NCI-H524 treated with DMSO at 0.1 percent for 48 hours (cell line): ENCODE measurements at places on chromosomes 5 and 9.

DNA sequence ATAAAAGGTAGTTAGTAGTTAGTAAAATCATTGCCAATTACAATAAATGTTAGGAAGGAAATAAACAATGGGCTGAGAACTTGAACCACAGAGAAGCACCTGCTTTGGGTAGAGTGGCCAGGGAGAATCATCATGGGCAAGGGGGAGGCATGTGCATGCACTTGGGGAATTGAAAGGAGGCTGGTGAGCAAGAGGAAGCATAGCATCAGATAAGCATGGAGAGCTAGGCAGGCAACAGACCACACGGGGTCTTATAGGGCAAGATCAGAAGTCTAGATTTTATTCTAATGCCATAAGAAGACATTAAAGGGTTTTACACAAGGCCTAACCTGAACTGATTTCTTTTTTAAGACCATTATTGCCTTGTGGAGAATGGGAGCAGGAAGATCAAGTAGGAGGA lies 93.4 kb downstream of the PIP5K1B start:
- DNase-seq = no peak

GRCh38 chr9:13069498-13069897 lies 210.0 kb downstream of the MPDZ start:
- DNase-seq = no peak

DNA sequence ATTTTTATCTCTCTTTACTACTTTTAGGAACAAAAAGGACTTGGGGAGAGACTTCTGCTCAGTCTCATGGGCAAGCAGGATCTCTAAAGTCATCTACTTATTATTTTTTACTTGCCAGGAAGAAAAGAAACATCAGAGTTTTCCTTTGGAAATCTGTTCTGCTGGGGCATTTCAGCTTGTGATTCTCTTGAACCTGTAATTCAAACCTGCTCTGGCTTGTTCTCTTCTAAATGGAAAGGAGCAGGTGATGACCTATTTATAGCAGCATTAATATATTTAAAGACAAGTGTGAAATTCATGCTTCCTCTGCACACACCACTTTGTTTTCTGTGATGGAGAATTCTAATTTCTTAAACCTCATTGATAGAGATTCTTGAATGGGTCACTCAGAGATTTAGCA lies 2.0 kb downstream of the ADCY2 start:
- no peak for DNase-seq

GRCh38 chr5:105878402-105878801 lies 1792.3 kb downstream of the EFNA5 start:
- DNase-seq = no peak

DNA sequence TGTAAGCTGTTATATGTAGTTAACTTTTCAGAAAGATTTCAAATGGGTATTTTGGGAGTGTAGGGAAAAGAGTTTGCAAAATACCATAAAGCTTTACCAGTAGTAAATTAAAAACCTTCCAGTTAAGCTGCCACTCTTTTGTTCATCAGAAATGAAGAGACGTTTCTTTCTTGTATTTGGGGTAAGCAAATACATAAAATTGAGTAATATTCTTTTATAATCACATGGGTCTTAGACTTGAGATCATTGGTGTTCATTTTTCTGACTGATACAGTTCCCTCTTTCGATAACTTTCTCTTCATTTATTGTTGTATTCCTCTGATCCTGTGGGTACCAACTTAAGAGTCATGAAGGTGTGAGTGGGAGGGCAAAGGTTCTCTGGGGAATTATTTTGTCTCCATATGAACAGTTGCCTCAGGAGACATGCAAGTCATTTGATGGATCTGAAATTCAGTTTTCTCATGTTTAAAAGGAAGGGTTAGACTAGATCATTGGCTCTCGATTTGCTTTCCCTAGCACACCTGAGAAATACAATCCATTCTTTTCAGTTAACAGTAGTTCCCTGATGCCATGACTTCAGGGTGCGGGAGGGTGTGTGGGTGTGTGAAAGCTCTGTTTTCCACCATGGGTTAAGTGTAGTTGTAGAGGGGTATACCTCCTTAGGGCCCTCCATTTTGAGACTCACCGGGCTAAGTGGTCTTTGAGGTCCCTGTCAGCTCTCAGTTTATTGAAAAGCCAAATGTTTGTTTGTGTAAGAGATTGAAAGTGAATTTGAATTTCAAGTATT lies 47.7 kb downstream of the CNTRL start:
- DNase-seq = no peak

DNA sequence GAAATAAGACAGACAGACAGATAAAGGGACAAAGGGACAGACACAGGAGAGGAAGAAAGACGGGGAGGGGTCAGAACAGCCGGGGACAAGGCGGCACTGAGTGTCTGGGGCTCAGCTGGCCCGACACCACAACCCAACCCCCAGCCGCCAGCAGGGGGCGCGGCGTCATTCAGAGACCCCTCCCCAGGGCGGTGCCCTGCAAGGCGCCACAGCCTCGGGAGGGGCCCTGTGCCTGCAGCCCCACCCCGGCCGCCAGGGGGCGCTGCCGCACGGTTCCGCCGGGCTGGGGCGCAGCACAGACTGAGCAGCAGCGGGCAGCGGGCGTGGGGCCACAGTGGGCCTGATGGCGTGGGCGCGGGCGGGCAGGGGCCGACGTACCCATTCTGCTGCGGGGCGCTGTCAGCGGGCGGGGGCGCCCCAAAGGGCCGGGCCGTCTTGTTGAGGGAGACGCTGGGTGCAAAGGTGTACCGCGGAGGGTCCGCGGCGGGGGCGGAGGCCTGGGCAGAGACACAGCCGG lies 5.9 kb downstream of the PDLIM7 start:
- no peak for DNase-seq

DNA sequence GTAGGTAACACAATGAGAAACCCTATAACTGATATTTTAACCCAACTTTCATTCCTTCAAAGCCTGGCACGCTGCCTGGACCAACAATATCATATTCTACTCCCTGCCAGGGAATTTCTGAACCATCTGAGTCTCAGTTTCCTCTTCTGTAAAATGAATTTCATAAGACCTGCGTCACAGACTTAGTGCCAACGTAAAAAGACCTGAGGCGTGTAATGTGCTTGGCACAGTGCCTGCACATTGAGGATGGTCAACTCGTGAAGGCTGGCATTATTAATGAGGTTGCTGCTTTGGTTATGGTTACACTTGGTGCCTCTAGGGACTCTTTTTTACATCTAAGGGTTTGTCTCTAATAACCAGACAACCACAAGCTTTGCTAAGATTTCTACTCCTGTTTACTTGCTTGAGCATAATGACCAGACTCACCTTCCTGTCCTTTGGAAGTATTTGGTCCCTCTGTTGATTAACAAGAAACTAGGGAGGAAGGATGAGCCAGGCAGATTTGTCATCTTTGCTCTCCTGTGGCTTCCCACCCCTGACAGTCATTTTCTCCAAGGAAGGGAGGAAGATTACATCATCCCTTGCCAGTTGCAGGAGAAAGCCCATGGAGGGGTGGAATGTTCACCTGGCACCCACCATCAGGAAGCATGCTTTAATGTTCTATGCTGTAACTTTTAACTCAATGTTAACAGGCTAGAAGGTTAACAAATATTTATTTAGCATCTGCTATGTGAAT lies 79.0 kb downstream of the PAPPA start:
- DNase-seq = no peak

DNA sequence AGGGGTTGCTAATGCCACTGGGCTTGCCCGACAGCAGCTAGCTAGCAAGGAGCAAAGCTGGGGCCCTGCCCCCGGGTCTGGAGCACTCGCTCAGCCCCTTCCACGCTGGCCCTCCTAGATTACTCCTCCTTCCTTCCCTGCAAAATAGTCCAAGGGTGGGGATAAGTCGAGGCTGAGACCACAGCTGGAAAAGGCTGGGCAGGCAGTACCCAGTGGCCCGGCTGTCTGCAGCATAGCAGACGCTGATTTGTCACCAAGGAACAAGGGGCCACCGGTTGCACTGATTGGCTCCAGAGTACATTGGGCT lies 73.9 kb downstream of the ADAMTS2 start:
- no peak for DNase-seq

DNA sequence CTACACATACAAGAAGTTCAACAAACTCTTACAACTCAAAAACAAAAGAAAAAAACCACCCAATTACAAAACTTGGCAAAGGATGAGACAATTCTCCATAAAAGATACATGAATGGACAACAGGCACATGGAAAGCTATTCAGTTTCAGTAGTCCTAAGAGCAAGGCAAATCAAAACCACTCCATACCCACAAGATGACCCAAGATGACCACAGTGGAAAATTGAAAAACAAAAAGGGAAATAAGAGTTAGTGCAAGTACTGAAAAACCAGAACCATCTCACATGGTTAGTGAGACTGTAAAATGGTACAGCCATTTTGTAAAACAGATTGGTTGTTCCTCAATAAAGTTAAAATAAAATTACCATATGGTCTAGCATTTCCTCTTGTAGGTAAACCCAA lies 287.1 kb upstream of the CDH9 start:
- no peak for DNase-seq

GRCh38 chr9:4269872-4270271 lies 30.0 kb downstream of the GLIS3 start:
- DNase-seq = no peak

DNA sequence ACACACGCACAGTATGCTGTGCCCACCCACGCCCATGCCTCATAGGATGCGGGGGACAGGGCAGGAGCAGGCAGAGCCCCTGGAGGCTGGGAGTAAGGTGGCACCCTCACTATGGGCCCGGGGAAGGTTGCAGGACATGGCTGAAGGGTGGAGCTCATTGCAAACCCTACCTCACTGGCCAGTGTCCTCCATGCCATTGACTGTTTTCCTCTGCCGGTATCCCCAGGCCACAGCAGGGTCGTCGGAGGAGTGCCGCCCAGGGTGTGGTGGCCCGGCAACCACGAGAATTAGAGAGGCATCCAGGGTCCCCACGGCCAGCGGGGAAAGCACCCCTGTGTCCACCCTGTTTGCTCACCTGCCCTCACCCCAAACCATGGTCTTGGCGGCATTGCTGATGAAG lies 59.7 kb upstream of the FCN2 start:
- DNase-seq = no peak

- DNase-seq = no peak
Observed at GRCh38 chr5:149657324-149657723, 72.8 kb upstream of the PPARGC1B start.

GRCh38 chr5:57896576-57896975 lies 414.0 kb upstream of the ACTBL2 start:
- DNase-seq = no peak

DNA sequence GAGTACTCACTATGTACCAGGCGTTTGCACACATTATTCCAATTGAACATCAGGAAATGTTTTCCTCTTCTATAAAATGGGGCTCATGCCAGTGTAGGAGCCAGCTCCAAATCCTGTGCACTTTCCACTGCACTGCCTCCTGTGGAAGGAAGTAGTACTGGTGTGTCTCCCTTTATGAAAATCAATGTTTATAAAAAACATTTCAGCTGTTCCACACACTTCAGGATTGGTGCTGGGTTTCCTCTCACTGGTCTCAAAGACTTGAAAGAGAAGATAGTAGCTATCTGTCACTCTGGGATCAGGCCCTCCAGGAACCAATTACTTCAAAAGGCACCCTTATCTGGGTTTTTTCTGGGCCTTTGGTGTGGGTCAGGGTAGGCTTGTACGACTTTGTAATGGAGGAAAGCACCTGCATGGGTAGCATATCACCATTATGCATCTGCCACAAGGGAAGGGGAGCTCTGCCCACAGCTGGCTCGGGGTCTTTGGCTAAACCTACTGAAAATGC lies 32.5 kb downstream of the RAB14 start:
- DNase-seq = no peak

GRCh38 chr5:116674881-116675625 lies 100.4 kb upstream of the SEMA6A start:
- DNase-seq = no peak

DNA sequence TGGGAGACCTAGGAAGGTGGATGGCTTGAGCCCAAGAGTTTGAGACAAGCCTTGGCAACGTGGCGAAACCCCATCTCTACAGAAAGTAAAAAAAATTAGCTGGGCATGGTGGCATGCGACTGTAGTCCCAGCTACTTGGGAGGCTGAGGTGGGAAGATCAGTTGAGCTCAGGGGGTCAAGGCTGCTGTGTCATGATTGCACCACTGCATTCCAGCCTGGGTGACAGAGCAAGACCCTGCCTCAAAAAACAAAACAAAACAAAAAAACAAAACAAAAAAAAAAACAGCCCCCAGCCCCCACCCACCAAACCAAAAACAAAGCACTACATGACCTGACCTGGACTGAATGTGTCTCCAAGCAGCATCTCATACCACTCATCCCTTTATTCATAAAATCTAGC lies 33.3 kb upstream of the C7 start:
- no peak for DNase-seq

DNA sequence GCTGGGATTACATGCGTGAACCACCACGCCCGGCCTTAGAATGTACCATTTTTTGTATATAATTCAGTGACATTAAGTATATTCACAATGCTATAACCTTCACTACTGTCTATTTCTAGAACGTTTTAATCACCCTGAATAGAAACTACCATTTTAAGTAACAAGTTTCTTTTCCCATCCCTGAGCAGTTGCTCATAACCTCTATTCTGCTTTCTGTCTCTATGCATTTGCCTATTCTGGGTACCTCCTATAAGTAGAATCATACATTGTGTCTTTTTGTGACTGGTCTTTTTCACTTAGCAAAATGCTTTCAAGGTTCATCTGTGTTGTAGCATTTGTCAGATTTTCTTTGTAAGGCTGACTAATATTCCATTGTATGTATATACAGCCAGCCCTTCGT lies 39.9 kb downstream of the DDX46 start:
- DNase-seq = no peak

- DNase-seq = no peak
Observed at GRCh38 chr5:72108202-72109061, 1.2 kb downstream of the MAP1B start.

DNA sequence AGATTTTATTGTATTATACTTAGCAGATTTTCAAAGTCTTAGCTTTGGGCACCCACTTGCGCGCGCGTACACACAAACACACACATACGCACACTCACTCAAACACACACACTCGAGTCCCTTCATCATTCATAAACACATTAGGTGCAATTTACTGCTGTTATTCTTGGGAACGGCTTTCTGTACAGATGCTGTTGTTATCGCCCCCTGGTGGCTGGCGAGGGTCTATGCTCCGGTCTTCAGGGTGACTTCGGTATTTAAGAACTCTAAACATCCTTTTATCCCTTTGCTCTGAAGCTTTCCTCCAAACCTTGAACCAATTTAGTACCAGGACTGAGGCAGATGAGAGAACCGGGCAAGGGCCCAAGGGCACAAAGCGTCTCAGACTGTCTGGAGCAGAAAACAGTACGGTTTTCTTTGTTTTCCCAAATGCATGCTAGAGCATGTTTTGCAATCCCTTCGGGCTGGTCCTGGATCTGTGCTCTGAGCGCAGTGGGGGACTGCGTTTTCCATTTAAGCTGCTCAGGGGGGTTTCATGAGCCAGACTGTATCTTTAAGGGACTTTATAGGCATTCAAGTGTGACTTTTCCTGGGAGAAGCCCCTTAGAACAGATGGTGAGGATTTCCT lies 1.7 kb upstream of the SLIT3 start:
- DNase-seq = peak; percentile 54

GRCh38 chr9:112375361-112375760 lies 4.5 kb upstream of the HSDL2 start:
- no peak for DNase-seq
